Heart right ventricle (tissue), 16 donors: ENCODE measurements at places on chromosomes 16 and 17. TPM values are rescaled to one million over a fixed set of nuclear protein-coding genes. Genes with fewer than 3 reads are reported as not detected.

DNA sequence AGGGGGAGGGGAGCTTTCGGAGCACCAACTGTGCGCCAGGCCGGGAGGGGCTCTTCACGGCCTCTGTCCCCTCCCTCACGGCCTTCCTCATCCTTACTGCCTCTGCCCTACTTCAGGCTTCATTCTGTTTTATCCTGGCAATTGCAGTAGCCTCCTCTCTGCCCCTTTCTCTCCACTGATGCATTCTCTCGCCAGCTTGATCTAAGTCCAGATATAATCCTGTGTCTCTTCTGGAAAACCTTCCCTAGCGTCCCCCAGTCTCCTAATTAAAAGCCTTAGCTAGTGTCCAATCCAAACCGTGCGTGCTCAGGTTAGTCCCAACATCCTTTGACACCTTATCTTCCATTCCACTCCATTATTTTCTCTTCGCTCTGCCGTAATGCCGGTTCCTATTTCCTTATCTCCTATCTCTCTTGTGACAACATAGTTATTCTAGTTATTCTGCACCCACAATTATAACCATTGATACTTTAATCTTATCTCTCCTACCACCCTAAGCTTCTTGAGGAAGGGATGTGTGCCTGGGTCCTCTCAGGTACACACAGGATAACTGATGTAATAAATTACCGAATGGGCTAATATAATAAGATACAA is 869 bp downstream of the ZNF48 start:
- H3K4me3 ChIP-seq, result peak overlapping the region; percentile 87
- H3K36me3 ChIP-seq, result peaks cover 10% of the 10 kb centered on the region
- DNase-seq, result no peak
- peak overlapping the region; percentile 84 for H3K27ac ChIP-seq
- peaks cover 32% of the 10 kb centered on the region for H3K4me1 ChIP-seq
- no peaks in the 10 kb centered on the region for H3K27me3 ChIP-seq

DNA sequence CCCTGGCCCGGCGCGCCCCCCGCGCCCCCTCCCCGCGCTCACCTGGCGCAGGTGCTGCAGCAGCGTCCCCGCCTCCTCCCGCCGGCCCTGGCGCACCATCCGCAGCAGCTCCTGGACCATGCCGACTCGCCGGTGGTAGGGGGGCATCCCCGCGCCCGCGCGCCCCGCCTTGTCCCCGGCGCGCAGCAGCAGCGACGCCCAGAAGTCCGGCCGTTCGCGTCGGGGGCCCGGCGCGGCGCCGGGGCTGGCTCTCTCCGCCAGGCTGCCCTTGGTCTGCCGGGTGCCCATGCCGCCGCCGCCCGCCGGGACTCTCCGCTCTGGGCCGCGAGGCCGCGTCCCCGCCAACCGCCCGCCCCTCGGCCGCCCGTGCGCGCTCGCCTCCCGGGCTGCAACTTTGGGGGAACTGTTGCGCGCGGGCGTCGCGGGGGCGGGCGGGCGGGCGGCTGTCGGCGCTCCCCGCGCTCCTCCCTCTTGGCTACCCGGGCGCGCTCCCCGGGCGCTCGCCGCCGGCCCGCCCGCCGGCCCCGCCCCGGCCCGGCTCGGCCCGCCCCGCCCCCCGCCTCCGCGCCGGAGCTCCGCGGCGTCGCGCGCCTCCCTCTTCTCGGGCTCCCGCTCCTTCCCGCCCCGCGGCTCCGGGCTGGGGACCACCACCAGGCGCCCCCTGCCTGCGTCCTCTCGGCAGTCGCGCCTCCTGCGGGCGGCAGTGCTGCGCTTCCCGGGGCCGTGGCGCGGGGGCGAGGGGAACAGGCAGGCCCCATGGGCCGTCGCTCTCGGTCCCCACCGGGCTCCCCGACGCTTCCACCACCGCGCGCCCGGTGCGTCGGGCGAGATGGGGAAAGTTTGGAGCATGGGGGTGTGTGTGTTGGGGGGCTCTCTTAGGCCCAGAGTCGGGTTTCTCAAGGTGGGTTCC is at the start of gene LRRC75A:
Gene LRRC75A, minus strand, starts transcription at position 491 of the 910 bp plus-strand sequence. Its CDS starts 203 bp downstream, at position 288.
- H3K27me3 ChIP-seq, result peaks cover 26% of the 10 kb centered on the region
- no peaks in the 10 kb centered on the region for H3K36me3 ChIP-seq
- peak within 1 kb of the TSS; percentile 22 for H3K27ac ChIP-seq
- peak; percentile 55 for DNase-seq
- H3K4me3 ChIP-seq, result peak within 1 kb of the TSS; percentile 51

DNA sequence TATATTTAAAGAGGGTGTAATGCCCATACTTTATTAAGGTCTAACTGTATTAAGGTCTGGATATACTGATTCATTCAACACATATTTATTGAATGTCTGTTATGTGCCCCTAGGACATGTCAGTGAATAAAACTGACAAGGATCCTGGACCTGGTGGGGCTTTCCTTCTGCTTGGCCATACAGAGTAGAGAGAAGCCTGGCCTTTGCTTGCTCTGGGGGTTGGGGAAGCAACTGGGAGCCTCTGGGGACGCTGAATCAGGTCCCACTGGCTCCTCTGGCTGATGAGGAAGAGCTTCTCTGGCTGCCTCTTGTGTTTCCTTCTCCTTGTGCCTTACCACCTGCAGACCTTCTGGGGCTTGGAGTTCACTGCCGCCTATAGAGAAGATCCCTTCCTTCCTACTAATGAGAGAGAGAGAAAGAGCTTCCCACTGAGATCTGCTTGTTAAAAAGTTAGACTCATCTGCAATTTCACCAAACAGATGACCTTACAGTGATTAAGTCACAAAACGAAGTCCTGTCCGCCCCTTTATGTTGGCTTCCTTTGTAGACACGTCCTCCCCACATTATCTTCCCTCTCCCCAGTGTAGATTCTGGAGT is 49.7 kb downstream of the MSI2 start:
- no peak overlapping the region for H3K4me3 ChIP-seq
- H3K27me3 ChIP-seq, result no peaks in the 10 kb centered on the region
- H3K36me3 ChIP-seq, result no peaks in the 10 kb centered on the region
- no peak overlapping the region for H3K27ac ChIP-seq

DNA sequence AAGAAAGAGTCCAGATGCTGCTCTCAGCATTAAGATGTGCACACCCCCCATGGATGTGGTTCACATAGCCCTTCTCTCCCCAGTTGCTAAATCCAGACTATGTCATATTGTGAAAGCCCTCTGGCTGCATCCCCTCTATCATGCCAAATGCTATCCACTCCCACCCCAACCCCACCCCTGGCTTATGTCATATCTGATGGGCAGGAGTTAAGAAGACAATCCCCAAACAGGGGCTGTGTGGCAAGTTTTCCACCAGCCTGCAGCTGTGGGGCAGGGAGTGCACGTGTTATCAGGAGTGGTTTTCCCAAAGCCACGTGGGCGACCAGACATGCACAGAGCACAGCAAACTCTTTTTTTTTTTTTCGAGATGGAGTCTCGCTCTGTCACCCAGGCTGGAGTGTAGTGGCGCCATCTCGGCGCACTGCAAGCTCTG is 10.0 kb downstream of the FAM117A start:
- no peak overlapping the region for H3K4me3 ChIP-seq
- peak overlapping the region; percentile 10 for H3K27ac ChIP-seq

The VAT1L gene
- total RNA-seq, result 23.9 TPM

The RAB37 gene
- total RNA-seq, result 1.3 TPM
